LNCaP clone FGC (cell line): ENCODE measurements at places on chromosomes 16 and 17.

DNA sequence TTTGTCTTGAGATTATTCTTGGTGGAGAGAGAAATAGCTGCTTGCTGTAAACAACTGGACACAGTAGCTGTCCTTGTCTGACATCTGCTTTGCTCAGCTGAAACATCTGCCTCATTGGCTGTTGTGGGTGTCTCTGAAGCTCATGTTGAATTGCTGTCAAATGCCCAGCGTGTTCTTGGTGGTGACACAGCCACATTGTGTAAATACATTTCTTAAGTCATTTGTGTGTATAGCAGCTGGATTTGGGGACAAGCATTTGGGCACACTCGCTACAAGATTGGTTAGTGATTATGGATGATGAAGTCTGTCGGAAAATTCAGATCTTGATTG lies 5.3 kb downstream of the FAM234A start:
- no peak for DNase-seq

GRCh38 chr17:59047616-59048015 lies 59.1 kb downstream of the TRIM37 start:
- no peak for DNase-seq

DNA sequence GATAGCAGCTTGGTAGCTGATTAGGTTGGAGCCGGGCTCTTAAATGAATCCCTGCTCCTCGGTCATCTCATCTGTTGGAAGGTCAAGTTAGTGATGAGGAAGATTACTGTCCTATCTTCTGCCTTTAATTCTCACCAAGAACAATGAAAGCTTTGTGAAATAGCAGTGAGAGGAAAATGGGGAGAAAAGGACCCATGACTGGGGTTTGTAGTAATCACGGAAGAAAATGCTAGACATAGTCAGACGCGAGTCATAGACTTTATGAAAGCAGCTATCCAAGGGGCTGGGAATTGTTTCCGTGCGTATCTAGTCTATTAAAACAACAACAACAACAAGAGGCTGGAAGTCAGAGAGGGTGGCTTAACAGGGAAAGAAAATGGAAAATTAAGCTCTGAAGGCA lies 18.3 kb downstream of the PIK3R5 start:
- no peak for DNase-seq

GRCh38 chr17:72646176-72646575 lies 446.3 kb downstream of the SLC39A11 start:
- DNase-seq = no peak

DNA sequence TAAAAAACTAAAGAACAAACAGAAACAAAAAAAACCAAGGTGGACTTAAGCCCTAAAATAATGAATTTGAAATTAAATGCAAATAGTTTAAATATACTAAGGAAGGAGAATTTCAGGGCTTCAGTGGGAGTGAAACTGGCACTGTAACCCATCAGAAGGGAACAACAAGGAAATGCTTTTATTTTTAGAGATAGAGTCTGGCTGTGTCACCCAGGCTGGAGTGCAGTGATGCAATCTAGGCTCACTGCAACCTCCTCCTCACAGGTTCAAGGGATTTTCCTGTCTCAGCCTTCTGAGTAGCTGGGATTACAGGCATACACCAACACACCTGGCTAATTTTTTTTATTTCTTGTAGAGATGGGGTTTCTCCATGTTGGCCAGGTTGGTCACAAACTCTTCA lies 625.2 kb upstream of the CDH8 start:
- DNase-seq = no peak

GRCh38 chr17:7018331-7018964 lies 4.4 kb upstream of the BCL6B start:
- no peak for DNase-seq

DNA sequence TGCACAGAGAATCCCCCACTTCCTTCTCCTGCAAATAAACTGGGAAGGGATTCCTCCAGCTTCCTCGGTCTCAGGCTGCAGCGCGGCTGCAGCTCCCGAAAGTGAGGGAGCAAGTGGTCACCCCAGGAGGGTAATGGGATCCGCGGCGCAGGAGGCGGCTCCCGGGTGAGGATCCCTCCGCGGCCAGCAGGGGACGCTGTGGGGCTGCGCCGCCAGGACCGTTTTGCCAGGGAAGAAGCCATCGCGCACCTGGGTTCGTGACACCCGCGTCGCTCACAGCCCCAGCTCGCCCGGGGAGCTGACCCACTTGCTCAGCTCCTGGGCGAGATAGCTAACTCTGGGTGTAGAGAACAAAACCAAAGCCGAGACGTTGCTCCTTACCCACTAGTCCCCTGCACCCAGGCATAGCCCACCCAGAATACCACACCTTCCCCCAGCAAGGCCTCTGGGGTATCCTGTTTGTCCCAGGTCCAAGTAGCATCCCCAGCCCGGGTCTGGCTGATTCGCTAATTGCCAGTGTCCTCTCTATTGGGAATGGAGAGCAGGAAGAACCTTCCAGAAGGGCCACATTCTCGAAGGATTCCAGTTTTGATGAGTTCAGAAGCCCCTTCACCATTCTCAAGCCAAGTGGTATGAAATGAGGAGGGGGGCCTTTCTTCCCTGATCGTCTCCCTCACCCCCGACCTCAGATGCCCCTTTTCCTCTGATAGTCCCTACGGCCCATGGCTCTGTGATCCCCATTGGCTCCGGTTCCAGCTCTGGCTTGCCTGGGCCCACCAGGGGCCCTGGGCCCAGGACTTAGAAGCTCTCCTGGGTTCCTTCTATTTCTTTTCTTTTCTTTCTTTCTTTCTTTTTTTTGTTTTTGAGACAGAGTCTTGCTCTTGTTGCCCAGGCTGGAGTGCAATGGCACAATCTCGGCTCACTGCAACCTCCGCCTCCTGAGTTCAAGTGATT lies 14.1 kb downstream of the CYGB start:
- DNase-seq = no peak

DNA sequence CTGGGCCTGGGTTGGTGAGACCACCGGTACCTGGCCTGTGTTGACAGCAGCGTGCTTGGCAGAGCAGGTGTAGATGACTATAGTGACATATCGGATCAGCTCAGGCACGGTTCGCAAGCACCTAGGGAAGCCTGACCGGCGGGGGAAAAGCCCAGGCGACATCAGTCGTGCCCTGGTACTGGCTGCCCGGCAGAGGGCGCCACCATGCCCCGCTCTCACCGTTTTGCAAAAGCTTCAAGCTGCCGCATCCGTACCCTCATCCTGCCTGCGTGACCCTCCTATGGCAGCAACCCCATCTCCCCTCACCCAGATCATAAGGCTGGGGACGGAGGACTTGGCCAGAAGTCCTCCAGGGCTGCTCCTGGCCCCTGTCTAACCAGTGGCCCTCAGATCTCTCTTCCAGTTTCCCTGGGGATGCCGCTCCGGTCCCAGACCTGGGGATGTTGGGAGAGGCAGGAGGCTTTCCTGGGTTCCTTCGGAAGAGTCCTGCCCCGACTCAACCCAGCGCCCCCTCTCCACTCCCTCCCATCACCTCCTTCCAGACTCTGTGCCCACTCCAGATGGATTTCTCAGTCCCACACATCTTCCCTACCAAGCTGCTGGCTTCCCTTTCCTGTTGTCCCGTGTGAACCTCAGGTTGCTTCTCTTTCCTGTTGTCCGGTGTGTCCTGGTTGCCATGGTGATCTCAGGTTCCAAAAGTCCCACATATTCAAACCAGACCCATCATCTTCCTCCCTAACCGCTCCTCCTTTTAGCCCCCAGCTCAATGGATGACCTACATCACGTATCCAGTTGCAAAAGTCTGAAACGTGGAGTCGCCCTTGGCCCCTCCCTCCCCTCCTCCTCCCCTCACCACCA lies 13.7 kb downstream of the ALOX12B start:
- no peak for DNase-seq

DNA sequence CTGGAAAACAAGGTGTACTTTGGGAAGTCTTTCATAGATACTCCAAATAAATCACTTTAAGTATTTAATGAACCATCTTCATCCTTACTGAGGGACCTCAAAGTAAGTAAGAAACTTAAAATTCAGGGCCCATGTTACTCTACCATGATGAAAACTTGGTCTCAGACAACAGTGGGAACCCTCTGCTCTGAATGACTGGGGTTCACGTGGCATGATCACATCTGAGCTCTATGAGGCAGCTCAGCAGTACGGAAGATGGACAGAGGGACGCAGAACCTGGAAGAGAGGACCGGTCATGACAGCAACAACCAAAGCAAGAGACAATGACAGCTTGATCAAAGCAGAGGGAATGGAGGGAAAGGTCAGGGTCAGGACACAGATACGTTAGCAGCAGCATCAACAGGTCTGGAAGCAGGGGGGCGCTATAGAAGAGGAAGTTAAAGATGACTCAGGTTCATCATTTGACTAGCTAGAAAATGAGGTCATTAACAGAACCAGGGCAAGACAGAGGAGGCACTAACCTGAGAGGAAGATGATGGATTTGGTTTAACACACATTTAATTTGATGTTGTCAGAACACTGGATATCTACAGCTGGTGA lies 9.5 kb downstream of the XPO6 start:
- DNase-seq = no peak

DNA sequence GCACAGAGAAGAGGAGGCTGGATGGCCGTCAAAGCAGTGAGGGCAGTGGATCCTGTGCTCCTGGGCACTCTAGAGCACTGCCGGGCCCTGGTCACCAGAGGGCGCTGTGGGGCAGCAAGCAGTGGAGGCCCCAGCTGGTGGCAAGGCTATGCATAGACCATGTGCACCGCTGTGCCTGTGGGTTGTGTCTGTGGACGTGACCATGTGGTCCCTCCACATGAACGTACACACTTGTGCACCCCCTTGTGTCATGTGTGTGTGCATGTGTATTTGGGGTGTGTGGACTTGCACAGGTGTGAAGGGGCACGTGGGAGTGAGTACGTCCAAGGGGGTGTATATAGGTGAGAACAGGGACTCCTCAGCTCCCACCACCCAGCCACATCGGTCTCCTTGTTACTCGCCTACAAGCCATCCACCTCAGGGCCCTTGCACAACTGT lies 4.4 kb upstream of the MAP2K3 start:
- DNase-seq = peak; percentile 30

DNA sequence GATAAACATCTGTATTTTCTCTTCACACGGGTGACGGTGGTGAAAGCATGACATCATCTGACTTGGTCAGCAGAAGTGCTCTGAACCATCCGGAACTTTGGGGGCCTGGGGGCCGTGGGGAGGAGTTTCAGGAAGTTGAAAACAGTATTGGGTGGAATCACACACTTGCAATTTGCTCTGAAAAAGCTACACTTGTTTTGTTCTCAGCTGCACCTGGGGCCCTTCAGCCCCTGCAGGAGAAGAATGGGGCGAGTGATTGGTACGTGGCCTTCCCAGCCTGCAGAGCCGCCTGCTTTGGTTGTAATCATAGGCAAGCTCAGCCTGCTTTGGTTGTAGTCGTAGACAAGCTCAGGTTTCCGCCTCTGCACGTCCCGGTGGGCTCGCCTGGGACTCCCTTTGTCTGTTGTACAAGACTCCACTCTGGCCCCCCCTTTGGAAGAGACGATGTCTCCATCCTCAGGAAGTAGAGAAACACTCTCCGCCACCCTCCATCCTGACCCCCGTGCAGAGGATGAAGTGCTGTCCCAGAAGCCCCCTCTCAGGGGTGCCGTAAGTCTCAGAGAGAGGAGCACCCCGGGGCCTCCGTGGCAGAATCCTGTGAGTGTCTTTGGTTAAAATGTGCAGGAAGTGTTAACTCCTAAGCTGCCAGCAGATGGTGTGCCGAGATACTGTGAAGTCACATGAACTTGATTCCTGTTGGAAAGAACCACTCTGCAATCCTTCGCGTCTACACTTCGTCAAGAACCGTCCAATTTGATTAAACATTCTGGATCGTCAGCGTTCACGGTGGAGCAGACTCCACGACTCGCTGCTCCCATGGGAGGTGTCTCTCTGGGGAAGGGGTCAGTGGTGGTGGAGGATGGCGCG lies 5.4 kb downstream of the BANP start:
- no peak for DNase-seq

DNA sequence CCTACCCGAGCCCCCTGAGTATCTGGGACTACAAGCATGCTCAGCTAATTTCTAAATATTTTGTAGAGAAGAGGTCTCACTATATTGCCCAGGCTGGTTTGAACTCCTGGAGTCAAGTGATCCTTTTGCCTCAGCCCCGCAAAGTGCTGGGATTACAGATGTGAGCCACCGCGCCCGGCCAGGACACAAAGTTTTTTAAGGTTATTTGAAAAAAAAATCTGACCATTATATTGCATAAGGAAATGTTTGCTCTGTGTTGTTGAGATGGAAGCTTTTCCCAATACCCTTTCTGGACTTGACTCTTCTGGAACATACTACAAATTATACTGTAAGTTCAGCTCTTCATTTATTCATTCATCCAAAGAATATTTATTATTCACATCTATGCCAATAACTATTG lies 133.3 kb upstream of the TMEM97 start:
- no peak for DNase-seq

GRCh38 chr17:70961341-70961740 lies 792.0 kb downstream of the KCNJ2 start:
- no peak for DNase-seq

GRCh38 chr16:79071424-79071823 lies 529.1 kb downstream of the MAF start:
- no peak for DNase-seq

DNA sequence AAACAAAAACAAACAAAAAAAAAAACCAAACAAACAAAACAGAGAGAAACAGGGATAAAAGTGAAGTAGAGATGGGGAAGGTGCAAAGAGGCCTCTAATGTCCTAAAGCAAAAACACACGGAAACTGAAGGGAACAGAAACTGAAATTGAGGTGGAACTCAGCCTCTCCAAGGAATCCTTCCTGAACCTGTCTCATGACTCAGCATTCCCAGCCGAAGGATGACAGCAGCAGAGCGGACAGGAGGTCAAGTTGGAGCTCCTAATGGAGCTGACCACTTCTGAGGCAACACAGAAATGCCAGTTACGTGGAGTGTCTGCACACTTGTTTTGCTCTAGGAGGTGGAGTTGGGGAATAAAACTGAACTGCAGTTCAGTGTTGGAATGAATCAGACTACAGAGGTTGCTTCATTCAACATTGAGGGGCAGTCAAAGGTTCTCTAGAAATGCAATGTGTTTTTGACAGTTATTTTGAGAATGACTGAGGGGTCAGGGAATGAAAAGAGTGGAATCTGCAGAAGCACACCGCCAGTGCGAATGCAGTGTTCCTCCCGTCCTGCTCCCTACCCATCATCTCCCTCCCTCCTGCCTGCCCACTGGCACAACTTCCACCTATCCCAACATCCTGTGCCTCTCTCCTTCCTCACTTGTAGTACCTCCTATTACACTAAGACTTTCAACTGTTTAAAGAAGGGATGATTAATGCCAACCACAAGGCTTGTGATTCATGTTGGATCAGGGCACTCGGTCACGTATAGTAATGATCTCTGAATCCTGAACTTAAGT lies 6.3 kb downstream of the UBE2O start:
- no peak for DNase-seq
